B cell (primary cell): ENCODE measurements at places on chromosomes 2 and 18. TPM values are rescaled to one million over a fixed set of nuclear protein-coding genes. Genes with fewer than 3 reads are reported as not detected.

The MERTK gene
- 0.19 and 0.34 TPM in 2 replicates for total RNA-seq

The DUSP2 gene
- 69.8 and 74.9 TPM in 2 replicates for total RNA-seq

The DNER gene
- total RNA-seq, result not detected in 2 replicates

DNA sequence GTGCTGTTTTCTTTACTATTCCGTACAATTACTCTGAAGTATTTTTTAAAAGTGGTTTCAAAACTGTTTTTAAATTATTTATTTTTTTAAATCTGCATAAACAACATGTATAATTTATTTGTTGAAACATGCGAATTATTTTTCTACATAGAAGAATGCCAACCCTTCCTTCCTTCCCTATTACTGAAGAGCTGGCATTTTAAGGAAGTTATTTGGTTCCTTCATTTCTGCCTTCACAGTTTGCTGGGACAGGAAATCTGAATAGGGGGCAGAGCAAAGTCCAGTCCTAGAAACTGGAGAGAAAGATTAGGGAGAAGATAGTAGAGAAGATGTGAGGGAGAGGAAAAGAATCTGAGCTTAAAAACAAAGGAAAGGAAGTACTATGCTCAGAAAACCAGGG is 146.7 kb upstream of the ACVR2A start:
- DNase-seq, result no peak
- H3K36me3 ChIP-seq, result no peaks in the 10 kb centered on the region
- no peak overlapping the region for H3K4me3 ChIP-seq

DNA sequence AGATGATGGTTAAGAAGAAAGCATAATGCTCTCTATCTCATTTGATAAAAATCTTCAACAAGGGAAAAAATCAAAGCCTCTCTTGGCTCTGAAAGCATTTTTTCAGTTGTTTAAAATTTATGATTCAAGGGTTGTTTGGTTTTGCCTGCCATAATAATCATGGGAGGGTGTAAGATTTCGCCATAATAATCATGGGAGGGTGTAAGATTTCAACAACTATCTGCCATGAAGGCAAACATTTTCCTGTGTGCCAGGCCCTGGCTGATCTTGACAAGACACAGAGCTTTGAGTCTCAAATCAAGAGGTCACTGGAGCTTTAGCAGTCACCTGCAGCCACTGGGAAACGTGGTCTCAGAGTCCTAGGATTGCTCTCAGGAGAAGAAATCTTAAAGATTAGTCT is 175.1 kb upstream of the PIEZO2 start:
- no peaks in the 10 kb centered on the region for H3K4me1 ChIP-seq
- DNase-seq, result no peak
- no peak overlapping the region for H3K27ac ChIP-seq
- no peaks in the 10 kb centered on the region for H3K36me3 ChIP-seq

DNA sequence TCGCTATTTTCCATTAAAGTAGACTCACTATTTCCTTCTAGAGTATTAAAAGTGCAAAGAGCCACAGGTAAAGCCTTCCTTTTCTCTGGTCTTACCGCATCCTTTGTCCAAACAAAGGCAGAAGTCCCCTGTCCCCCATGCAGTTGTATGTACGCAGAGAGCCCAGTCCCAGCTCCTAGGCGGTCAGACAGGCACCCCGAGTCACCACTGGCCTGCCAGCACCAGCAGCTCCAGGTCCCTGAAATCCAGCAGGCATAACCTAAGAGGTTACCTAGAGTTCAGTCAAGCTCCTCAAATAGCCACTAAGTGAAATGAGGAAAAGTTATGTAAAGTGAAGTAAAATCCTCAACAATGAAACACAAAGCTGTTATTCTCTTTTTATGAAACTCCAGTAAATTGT is 60.4 kb upstream of the TWIST2 start:
- H3K4me1 ChIP-seq, result no peaks in the 10 kb centered on the region
- no peaks in the 10 kb centered on the region for H3K27me3 ChIP-seq
- H3K4me3 ChIP-seq, result no peak overlapping the region
- no peak overlapping the region for H3K27ac ChIP-seq

DNA sequence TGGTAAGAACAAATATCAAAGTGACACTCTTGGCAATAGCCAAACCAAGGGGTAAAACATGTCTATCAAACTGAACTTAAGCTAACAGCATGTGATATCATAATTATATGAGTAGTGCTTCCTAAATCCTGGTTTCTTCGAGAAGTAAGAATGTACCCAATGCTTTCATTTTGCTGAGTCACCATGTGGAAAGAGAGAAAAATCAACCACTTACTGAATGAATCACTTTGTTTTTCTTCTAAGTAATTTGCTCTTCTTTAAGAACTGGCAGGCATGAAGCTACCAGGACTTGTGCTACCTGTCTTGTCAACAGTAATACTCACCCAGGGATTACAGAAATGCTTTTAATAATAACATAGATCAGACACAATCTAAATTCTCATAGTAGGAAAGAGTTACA is 19.0 kb upstream of the DUSP19 start:
- no peak overlapping the region for H3K27ac ChIP-seq
- no peaks in the 10 kb centered on the region for H3K27me3 ChIP-seq
- no peak overlapping the region for H3K4me3 ChIP-seq

GRCh38 chr2:177154809-177155208 is 57.8 kb upstream of the HNRNPA3 start:
- no peaks in the 10 kb centered on the region for H3K36me3 ChIP-seq

- H3K36me3 ChIP-seq, result no peaks in the 10 kb centered on the region
- H3K27ac ChIP-seq, result no peak overlapping the region
- no peaks in the 10 kb centered on the region for H3K4me1 ChIP-seq
- no peak for DNase-seq
- no peak overlapping the region for H3K4me3 ChIP-seq
Observed at GRCh38 chr2:170461889-170462288, 253.2 kb upstream of the SP5 start.

GRCh38 chr18:34866739-34867138 is 156.6 kb downstream of the DTNA start:
- no peaks in the 10 kb centered on the region for H3K36me3 ChIP-seq
- H3K27ac ChIP-seq, result no peak overlapping the region
- no peak overlapping the region for H3K4me3 ChIP-seq
- no peaks in the 10 kb centered on the region for H3K27me3 ChIP-seq

DNA sequence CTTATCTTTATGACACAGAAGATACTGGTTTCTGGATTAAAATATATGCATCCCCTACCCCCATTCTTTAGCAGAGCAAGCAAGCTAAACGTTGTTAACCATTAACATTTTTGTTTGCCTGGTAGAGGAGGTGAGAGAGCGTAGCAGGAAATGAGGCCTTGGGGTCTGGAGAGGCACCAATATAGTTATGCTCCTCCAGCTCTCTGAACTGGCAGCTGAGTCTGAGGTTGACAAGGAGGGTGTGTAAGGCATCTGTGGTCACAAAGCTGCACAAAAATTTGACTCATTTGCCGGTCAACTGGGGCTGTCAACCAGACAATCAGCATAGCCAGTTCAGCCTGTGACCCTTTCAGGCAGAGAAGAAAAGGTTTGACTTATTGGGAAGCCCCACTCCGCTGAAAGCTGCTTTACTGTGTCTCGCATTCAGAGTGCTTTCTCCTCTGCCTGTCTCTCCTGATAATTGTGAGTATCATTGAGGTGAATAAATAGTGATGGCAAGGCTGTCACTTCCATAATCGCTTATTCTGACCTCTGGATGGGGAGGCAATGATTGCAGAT is 647.5 kb upstream of the SETBP1 start:
- DNase-seq, result no peak
- H3K27me3 ChIP-seq, result no peaks in the 10 kb centered on the region
- H3K4me1 ChIP-seq, result no peaks in the 10 kb centered on the region
- no peak overlapping the region for H3K4me3 ChIP-seq
- H3K36me3 ChIP-seq, result no peaks in the 10 kb centered on the region
- H3K27ac ChIP-seq, result no peak overlapping the region

- H3K4me3 ChIP-seq, result no peak overlapping the region
- no peaks in the 10 kb centered on the region for H3K36me3 ChIP-seq
- DNase-seq, result no peak
- H3K4me1 ChIP-seq, result no peaks in the 10 kb centered on the region
- H3K27me3 ChIP-seq, result no peaks in the 10 kb centered on the region
Observed at GRCh38 chr18:61602836-61603235, 269.6 kb downstream of the CDH20 start.

DNA sequence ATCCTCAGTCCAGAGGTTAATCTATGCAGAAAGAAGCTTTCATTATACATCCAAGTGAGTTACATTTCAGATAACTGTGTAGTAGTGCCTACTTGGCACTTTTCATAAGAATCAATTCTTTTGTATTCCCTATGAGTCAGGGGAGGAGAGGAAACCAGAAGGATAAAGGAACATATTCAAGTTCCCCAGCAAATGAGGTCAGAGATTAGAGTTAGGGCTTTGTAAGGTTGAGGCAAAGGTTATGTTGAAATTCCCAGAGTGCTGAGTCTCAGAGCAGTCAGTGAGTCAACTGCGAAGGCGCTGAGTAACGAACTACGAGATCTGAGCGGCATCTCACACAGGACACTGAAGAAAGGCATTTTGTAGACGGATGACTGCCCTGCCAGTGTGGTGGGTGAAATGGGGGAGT is 25.1 kb upstream of the ME2 start:
- no peak for DNase-seq
- no peaks in the 10 kb centered on the region for H3K36me3 ChIP-seq
- H3K4me3 ChIP-seq, result no peak overlapping the region
- no peak overlapping the region for H3K27ac ChIP-seq

- H3K4me3 ChIP-seq, result no peak overlapping the region
- DNase-seq, result no peak
- H3K27ac ChIP-seq, result no peak overlapping the region
- H3K27me3 ChIP-seq, result peaks cover 10% of the 10 kb centered on the region
Observed at GRCh38 chr2:240645346-240645745, 20.1 kb downstream of the GPR35 start.
